ENCODE measurements at places on chromosomes 3 and 15.

- DNase-seq = no peak
Observed at GRCh38 chr15:30889196-30889595, 14.5 kb upstream of the FAN1 start.

DNA sequence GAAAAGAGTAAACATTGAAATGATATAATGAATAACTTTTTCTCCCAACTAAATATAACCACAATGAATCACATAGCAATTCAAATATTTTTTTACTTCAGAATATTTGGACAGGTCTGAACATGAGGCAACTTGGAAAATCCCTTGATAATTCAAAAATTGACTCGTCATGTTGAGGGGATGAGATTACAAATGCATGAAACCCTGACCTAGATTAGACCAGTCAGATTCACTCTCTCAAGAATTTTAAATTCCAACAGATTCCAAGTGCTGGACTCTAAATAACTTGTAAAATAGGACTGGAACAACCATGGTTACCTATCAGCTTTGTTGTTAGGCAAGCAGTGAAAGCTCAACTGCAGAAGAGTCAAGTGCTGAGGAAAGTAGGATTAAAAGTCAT lies 317.5 kb downstream of the GBE1 start:
- no peak for DNase-seq

DNA sequence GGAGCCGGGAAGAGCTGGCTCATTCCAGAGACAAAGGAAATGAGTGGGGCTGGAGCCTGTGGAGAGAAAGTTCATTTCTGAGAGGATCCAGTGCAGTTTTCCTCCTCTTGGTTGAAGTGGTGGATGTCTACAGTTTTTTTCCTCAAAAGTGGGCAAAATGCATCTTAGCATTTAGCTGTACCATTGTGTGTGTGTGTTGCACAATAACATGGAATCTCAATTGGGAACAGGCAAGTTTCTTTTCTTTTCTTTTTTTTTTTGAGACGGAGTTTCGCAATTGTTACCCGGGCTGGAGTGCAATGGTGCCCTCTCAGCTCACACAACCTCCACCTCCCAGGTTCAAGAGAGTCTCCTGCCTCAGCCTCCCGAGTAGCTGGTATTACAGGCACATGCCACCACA lies 101.5 kb upstream of the UBE2E1 start:
- no peak for DNase-seq

- no peak for DNase-seq
Observed at GRCh38 chr3:13873818-13874217, 6.1 kb downstream of the WNT7A start.

DNA sequence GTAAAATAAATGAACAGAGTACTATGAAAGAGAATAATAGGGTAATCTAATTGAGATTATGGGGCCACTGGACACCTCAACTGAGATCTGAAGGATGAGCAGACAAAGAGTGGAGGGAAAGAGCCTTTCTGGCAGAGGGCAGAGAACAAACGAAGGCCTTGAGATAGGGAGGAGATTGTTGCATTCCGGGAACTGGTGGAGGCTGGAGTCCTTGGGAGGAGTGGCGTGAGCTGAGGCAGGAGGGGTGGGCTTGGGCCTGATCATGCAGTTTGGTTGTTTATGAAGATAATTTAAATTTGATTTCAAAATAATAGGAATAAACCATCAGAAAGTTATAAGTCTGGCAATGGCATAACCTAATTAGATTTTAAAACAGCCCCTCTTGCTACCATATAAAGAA lies 59.5 kb upstream of the GALNT15 start:
- DNase-seq = no peak

Measured in DMS79 (cell line).